ENCODE measurements at places on chromosomes 12 and 14.

DNA sequence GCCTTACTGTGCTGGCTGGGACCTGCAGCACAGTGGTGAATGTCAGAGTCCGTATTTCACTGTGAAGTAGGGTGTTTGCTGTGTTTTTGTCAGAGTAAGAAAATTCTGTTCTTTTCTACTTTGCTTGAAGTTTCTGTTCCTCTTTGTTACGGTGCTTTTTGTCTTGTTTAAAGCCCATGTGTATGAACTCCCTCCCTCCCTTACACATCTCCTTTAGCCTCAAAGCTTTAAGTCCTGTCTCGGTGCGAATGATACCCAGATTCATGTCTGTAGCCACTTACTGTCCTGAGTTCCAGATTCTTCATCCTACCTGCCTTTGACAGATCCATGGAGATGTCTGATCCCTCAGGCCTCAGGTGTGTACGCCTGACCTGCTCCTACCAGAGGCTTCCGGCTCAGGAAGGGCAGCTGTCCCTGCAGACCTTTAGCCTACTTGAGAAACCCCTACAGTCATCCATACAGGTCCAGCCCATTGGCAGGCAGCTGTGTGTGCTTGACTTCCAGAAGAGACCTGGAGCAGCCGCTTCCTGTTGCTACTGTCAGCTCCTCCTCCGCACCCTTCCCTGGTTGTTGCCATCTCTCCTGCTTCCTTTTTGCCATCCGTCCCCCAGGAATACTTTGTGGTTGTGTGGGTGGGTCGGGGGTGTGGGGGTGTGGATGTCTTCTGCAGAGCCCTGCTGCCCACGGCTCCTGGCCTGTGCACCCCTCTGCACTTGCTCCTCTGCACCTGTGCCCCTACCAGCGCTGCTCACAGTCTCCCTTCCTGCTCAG is 72.9 kb downstream of the DDX51 start:
- DNase-seq: no peak

- DNase-seq: no peak
Observed at GRCh38 chr12:12521044-12521485, 41.6 kb downstream of the DUSP16 start.

DNA sequence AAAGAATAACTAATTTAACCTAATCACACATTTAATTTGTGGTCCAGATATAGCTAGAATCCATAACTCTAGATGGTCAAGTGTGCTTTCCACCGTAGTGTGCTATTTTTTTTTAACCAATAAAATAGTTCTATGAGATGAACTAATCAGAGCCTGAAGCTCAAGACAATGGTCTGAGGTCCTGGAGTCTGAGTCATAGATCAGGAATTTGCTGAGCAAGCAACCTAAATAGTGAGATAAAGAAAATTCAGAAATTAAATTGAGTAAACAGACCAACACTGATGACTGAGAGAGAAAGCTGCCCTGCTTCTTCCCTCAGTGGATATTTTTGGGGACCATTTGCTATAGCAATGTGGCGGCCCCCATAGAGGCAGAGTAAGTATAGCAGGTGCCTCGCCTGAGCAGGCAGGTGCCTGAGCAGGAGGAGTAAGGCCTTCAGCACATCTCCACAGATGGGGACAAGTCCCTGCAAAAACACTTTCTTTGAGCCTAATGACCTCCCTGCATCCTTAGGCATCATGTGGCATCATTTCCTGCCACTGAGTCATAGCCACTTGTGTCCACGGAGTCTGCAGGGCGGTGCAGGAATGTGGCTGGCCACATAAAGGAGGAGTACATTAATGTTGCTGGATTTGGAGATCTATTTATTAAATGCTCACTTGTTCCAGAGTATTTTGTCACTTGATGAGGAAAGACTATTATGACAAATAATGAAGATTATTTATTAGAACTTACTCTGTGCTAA is 13.9 kb upstream of the CLEC4E start:
- DNase-seq: peak; percentile 12

DNA sequence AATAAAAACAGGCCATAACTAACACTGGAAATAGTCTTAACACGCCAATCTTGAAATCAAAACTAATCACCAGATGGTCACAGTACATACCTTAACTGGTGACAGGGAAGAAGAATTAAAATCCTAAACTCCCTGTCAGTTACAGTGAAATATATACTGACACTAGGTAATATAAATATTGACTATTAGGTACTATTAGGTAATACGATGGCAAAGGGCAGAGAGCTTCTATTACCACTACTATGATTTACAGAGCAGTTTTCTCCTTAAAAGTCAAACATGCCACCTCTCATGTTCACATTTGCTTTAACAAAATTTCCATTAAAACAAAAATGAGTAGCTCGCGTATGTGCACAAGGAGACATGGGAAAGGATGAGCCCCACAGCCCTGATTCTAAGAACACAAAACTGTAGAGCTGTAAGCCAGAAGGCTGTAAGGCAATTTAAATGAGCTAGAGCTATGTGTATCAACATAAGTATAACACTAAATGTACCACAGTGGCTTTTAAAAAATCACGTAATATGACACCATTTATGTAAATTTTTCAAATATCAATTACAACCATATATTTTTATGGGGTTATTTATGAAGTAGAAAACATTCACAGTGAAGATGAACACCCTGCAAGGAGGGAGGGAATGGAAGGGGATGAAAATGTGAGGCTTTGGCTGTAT is 19.1 kb downstream of the SETD3 start:
- DNase-seq: no peak

GRCh38 chr12:70719672-70720420 is 82.6 kb upstream of the PTPRB start:
- peak; percentile 13 for DNase-seq

DNA sequence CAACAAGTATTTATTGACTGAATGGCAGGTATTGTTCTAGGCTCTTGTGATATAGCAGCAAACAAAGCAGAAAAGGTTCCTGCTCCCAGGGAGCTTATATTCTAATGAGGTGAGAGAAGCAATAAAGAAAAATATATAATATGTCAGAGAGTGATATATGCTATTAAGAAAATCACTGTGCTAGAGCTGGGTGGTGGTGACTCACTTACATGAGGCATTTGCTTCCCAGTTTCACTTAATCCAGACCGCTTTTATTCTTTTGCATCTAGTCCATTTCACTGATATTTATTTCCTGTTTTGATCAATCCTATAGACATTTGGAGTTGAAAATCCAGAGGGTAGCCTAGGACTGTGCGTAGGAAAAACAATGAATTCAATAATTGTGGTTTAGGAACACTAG is 17.5 kb downstream of the TRHDE start:
- DNase-seq: no peak
